NCI-H1694 treated with DMSO at 0.1 percent for 48 hours (cell line): ENCODE measurements at places on chromosomes 11 and 22.

DNA sequence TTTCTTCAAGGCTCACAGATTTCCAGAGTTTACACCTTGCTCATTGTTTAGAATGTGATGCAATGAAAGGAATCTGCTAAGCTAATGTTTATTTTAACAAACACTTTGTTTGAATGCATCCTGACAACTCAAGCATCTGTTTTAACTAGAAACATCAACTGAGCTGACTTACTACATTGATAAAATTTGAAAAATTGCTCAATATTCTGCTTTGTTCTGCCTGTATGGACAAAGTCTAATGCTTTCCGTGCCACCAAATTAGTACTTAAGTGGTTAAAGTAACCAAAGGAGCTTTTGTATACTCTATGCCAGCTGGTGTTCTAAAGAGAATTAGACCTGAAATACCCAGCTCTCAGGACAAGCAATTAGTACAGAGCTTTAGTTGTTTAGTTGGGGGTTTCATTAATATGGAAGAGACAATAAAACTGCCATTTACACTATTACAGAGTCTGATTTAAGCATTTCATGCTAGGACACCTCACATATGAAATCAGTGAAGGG is 105.2 kb downstream of the MAML2 start:
- DNase-seq: no peak

DNA sequence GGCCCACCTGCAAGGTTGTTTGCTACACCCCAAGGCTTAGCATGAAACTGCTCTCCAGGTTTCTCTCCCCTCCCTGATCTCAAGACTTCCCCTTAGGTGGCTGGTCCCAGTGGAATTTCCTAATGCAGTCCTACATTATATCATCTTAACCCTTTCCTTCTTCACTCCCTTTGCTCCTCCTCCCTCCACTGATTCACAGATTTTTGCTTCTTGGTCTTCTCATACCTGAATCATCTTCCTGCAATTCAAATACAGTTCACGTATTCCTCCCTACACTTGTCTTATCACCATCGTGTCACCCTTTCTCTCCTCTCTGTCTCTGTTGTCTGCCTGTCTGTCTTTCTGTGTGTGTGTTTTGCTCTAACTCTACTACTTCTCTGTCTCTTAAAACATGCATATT is 17.0 kb downstream of the MMP10 start:
- DNase-seq: no peak

- no peak for DNase-seq
These were observed 88.9 kb downstream of the KCNQ1 start for GRCh38 chr11:2533587-2534133.

- no peak for DNase-seq
These were observed 97.6 kb upstream of the BID start for GRCh38 chr22:17871726-17872458.

DNA sequence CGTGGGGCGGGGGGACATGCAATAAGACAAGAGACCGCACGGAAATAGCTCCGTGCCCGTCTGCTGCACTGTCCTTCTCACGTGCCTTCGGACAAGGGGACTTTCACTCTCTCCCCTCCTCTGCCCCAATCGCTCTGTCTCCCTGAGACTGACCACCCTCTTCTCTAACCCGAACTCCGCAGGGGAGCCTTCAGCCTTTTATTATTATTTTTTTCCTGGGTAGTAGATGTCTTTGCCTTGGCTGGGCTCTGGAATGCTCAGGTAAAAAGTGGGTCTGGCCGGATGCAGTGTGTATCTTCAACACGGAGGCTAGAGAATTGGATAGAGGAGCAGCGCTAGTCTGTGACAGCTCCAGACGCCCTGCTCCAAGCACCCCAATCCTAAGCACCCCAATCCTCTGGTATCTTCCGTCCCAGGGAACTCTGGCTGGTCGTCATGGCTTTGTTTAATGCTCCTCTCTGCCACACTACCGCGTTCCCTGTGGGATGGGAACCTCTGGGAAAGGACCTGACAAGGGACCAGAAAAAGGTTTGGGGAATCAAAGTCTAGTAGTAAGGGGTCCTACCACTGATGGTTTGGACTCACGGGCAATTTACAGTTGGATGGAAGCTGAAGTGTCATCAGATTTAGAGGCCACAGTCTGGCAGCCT is 25.1 kb upstream of the ROBO3 start:
- no peak for DNase-seq

- DNase-seq: no peak
These were observed 17.8 kb downstream of the MRPL23 start for GRCh38 chr11:1964955-1965354.

DNA sequence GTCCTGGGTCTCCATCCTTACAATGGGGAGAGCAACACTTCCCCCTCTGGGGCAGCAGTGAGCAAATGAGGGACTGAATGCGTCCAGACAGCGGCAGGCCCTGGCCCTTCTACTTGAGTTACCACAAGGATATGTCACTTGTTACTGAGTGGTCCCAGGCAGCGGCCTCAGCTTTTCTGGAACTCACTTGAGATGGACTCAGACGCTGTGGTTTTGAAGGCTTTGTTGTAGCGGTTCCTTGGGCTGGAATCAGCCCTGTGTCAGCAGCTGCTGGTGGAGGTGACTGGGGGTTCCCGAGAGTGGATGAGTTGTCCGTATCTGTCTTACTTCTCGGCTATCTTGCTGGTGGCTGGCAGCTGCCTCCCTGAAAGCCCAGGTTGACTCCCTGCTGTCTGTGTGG is 77.0 kb downstream of the MICAL2 start:
- no peak for DNase-seq

DNA sequence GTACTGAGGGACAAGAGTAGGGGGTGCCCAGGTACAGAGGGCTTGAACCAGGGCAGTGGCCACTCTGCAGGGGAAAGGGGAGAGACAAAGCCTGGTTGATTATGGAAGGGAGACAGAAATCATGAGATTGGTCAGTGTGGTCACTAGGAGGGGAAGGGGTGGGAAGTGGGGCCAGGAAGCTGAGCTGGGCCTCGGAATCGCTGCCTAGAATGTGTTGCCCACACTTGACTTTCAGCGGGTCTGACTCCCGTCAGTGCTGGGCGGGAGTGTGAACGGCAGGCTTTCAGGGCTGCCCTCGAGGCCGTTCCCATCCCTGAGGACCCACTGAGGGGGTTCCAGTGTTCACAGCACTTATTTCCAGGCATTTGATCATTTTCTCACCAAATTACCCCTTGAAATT is 5.9 kb downstream of the DAGLA start:
- no peak for DNase-seq

GRCh38 chr11:71452199-71453036 is 585 bp upstream of the NADSYN1 start:
- DNase-seq: no peak

DNA sequence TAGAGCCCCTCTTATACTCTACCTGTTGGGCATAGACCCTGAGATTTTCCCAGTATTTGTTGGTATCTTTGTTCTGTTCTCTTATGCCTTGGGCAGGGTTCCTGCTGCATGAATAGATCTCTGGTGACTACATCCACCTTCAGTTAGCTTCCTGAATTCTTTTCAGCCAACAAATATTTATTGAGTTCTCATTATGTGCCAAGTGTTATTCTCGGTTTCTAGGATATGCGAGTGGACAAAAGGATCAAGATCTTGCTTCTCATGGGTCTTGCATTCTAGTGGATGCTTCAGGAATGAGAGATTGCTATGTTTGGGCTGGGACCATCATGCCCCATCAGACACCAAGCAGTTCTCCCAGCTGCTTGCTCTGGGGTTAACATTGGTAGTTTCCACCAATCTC is 340.0 kb downstream of the METTL15 start:
- DNase-seq: no peak

GRCh38 chr11:122717264-122717867 is 61.8 kb downstream of the UBASH3B start:
- DNase-seq: no peak

GRCh38 chr11:104654181-104654813 is 244.0 kb downstream of the CASP12 start:
- DNase-seq: no peak

DNA sequence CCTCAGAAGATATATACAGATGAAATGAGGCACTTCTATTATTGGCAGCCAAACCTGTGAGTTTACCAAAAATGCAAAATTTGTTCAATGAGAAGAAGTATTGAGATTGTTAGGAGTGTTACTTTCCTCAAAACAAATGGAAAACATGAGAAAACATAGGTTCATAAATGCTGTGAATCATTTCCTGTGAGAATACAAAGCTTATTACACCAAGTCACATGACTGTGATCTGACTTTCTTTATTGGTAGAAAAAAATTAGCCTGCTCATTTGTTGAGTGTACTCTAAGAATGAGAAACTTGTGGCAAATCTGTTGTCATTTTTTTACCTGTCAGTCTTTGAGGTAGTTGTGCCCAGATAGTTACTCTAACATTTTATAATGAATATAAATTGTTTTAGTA is 215.1 kb downstream of the TMEM135 start:
- no peak for DNase-seq

GRCh38 chr11:64186492-64187165 is 658 bp downstream of the STIP1 start:
- no peak for DNase-seq

GRCh38 chr11:32902089-32902665 is 9.6 kb downstream of the QSER1 start:
- no peak for DNase-seq

- no peak for DNase-seq
These were observed 514.2 kb downstream of the NTM start for GRCh38 chr11:131884461-131885073.

GRCh38 chr11:11456866-11457265 is 103.8 kb upstream of the CSNK2A3 start:
- DNase-seq: no peak

DNA sequence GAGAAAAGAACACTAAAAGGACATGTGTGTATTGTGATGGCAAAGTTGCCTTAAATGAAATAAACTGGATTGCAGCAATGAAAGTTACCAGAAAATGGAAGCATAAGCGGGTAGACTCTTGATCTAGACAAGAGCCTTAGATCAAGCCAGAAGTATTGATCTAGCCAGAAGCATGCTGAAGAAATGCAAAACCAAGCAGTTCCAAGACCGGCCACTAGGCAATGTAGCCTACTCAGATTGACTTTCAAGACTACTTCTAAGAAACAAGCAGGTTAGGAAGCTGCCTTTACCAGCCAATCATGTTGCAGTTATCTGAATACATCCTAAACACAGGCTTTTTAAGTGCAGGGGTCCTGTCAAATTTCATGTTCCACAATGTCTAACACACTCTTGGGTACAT is 54.6 kb downstream of the KCNA4 start:
- no peak for DNase-seq

- peak; percentile 31 for DNase-seq
These were observed 10.7 kb upstream of the CTSF start for GRCh38 chr11:66579017-66579606.

- no peak for DNase-seq
These were observed 11.2 kb downstream of the PNPLA5 start for GRCh38 chr22:43880541-43880991.

DNA sequence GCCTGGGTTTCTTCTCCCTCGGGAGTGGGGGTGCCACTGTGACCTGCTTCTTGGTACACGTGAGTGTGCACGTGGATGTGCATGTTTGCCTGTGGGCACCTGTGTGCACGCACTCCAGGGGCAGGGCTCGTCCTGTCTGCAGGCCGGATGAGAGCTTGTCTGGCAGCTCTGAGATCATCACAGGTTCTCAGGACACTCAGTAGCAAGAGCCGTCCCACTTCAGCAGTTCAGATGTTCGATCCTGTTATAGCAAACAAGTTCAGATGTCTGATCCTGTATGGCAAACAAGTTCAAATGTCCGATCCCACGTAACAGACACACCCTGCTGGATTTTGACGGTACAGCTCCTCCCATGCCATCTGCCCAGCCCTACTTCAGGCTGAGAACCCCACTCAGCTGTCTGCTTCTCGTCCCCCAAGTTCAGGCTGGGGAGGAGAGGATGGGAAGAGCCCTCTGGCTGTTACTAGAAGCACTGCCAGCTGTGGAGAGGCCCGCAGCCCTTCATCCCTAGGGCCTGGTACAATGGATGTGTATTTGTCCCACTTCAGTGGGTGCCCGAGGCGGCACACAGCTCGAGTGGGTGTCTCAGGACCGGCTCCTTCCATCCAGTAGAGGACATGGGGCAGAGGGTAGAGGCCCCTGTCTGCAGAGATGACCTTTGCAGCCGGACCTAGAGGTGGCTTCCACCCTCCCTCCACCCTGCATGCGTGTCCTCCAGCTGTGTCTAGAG is 1126.9 kb downstream of the BRD1 start:
- peak; percentile 66 for DNase-seq

DNA sequence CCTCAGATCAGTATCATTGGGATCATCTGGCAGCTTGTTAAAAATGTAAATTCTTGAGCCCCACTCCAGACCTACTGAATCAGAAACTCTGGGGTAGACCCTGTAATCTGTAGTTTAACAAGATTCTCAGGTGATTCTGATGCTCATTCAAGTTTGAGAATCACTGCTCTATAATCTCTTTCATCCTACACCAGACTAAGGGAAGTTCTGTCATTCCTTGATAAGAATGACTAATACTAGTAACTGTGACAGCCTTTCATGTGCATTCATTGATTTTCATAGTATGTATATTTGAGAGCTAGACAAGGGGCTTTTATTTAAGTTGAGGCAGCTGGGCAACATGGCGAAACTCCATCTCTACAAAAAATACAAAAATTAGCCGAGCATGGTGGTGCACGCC is 30.0 kb downstream of the NAT10 start:
- no peak for DNase-seq

DNA sequence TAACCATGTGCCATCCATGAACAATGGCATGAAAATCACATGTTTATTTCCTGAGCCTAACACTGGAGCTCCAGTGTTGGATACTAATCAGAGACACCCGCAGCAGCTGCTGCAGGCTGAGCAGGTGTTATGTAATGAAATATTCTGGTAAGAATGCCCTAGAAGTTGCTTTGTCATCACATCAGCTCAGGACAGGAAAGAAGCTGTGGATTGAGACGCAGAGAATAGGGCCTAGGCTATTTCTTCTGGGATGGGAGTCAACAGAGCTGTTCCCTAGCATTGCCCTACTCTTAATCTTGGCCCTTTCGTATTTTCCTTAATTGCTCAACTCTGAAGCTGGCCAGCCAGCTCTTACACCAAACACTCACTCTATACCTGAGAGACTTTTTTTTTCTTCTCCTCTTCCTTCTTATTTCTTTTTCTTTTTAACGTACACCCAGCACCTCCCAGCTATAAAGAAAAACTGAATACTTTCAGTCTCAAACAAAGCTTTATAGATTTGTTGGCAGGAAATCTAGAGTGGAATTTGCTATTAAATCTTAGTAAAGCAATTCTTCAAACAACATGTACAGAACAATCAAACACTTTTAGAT is 31.9 kb downstream of the RASSF10 start:
- no peak for DNase-seq

- no peak for DNase-seq
These were observed 41.6 kb upstream of the PRAME start for GRCh38 chr22:22600531-22601261.

GRCh38 chr11:88359114-88359513 is 21.6 kb upstream of the CTSC start:
- no peak for DNase-seq

- peak; percentile 52 for DNase-seq
These were observed 14.8 kb downstream of the EXT2 start for GRCh38 chr11:44110231-44110679.

- no peak for DNase-seq
These were observed 582 bp downstream of the SREBF2 start for GRCh38 chr22:41833369-41834004.
